ENCODE measurements at places on chromosomes 7 and 10.

GRCh38 chr7:98935811-98936210 lies 57.5 kb downstream of the TRRAP start:
- DNase-seq = no peak

- no peak for DNase-seq
Observed at GRCh38 chr10:90204956-90205314, 503.5 kb downstream of the KIF20B start.

DNA sequence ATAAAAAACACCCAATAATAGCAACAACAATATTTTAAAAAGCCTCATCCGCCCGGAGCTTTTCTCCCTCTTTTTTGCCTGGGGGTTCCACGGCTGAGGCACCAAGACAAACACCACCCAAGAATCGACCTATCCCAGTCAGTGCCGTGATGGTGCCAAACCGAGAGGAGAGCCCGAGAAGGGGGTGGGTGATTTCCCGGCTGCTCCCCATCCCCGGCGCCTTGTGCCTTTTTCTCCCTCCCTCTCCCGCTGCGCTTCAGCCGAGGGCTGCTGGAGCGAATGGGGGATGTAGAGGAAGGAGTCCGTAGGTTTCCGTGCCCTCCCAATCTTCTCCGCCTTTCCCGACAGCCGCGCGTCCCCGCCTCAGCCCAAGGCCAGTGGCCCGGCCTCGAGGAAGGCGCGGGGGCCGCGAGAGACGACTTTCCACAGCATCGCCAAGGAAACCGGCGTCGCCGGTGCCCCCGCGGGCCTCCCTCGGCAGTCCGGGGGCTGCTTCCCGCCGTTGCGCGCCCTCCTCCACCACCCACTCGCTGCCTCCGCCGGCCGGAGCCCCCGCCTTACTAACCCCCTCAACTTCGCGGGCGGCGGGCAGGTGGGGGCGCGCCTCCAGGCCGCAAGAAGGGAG lies 1.3 kb downstream of the EGR2 start:
- DNase-seq = peak; percentile 12

GRCh38 chr7:66859794-66860645 lies 61.0 kb upstream of the TMEM248 start:
- peak; percentile 90 for DNase-seq

GRCh38 chr7:76165106-76165972 lies 36.4 kb upstream of the SRRM3 start:
- no peak for DNase-seq

- no peak for DNase-seq
Observed at GRCh38 chr10:75708060-75708459, 276.6 kb downstream of the LRMDA start.

DNA sequence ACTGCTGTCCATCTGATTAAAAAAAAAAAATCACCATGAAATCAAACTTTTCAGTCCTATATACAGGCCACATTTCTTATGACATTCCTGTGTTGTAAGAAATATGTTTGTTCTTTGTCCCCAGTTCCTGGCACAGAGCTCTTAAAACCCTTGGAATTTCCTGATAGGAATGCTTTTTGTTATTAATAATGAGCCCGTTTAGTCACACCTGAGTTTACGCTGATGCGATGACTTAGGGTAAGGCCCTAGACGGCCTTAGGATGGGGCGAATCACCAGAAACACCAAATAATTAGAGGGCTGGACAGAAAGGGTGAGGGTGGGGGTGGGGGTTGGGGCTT lies 17.5 kb downstream of the TSPAN15 start:
- no peak for DNase-seq

DNA sequence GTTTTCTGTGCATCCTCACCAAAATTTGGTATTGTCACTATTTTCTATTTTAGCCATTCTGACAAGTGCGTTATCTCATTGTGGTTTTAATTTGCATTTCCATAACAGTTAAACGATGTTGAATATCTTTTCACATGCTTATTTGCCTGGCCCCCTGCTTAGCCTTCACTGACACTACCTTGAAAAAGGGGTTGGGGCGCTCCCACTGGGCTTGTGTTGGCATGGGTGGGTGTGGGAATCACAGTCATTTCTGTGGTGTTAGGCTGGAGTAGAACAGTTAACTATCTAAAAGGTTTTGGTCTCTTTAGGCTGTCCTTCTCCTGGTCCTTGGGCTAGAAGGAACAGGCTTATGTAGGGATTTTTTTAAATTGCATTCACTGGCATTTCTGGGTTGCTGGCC lies 72.2 kb upstream of the TMEM140 start:
- no peak for DNase-seq

GRCh38 chr10:80442879-80443278 lies 11.2 kb upstream of the TSPAN14 start:
- no peak for DNase-seq

DNA sequence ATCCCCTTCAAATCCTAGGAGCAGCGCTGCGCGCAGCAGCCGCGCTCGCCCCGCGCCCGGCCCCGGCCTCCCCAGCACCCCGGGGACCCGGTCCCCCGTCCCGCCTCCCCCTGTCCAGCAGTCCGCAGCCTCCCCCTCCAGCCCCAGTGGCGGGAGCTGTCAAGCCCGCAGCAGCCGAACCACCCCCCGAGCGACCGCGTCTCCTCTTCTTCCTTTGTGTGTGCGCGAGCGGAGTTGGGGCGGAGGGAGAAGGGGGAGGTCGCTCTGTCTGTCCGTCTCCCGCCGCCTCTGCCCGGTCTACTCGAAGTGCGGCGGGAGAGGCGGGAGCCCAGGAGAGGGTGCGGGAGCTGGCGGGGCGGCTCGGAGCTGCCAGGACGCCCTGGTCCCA lies 375 bp upstream of the CHN2 start:
- peak; percentile 92 for DNase-seq

- no peak for DNase-seq
Observed at GRCh38 chr7:153447011-153447410, 605.2 kb upstream of the DPP6 start.

DNA sequence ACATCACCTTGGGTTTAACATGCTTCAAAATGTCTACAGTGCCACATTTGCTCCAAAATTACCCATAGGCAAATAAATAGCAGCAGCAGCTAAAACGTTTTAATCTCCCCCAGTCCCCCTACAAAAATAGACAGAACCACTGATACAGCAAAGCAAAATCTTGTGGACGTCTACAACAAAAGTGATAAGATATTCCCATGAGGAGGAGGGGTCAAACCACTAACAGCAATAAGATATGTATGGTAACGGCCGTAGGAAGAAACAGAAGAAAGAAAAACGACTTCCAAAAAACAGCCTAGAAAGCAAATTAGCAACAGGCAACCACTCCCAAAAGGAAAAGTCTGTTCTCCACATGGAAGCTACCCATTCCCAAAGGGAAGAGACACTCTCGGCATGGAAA lies 34.5 kb upstream of the ST8SIA6 start:
- DNase-seq = no peak
